Right cardiac atrium (tissue), 5 donors: ENCODE measurements at places on chromosomes 5 and 9. TPM values are rescaled to one million over a fixed set of nuclear protein-coding genes. Genes with fewer than 3 reads are reported as not detected.
A peak's percentile ranks its signal among the peaks of the same experiment; 100 is the strongest.

GRCh38 chr5:96837303-96837702 lies 29.6 kb upstream of the ERAP1 start:
- DNase-seq, result no peak

ADAMTS16 gene
- not detected for total RNA-seq

- peak; percentile 72 for DNase-seq
Observed at GRCh38 chr9:34686231-34686630, 4.8 kb downstream of the CCL19 start.

GRCh38 chr5:60382716-60383115 lies 317.2 kb downstream of the DEPDC1B start:
- no peak for DNase-seq
